ENCODE measurements at places on chromosomes 2 and 18.

GRCh38 chr18:3514312-3515216 lies 64.6 kb downstream of the TGIF1 start:
- DNase-seq, result no peak

- no peak for DNase-seq
Observed at GRCh38 chr2:145305889-145306288, 786.0 kb upstream of the ZEB2 start.

GRCh38 chr18:47469576-47469975 lies 218.1 kb upstream of the SKOR2 start:
- DNase-seq, result no peak

DNA sequence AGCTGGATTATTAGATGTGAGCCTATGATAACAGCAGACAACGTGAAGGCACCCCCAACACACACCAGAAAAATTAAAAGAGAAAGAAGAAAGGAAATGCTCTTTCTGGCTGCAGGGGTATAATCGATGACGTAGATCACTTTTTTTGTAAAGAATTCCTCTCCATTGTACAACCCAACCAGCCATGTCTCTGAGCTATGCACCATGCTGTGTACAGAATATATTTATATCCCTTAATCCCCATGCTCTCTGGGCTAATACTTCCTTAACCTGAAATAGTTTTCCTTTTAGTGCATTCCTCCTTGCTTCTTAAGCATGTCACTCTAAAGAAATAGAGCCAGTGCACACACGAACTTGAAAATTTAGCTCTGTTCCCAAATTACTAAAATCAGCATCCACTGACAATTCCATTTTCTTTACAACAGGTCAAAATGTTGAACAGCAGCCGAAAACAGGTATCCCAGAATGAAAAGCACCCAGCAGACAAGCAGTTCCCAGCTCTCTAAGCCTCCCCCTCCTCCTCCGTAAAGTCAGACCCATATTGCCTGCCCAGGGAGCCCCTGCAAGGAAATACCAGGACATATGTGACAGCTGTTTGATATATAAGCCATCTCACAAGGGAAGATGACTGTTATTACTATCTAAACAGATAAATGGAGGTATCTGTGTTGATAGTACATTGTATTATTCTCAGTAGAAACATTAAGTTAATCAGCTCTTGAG lies 247.4 kb upstream of the RAB6C start:
- no peak for DNase-seq

DNA sequence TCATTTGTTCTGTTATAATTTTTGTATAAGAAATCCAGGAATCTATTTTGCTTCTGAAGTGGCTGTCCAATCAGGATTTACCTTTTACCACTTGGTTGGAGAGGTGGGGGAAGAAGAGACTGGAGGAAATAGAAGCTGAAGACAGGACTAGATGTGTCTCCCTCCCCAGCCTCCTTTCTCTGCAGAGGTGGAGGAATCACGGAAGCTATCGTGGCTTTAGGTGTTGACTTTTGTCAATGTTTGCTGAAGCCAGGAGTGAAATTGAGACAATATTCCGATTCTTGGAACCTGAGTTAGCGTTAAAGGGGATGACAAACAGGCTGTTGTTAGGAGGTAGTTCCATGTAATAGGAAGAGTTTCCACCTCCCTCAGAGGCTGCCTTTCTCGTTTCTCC lies 43.5 kb downstream of the PDCL3 start:
- no peak for DNase-seq

DNA sequence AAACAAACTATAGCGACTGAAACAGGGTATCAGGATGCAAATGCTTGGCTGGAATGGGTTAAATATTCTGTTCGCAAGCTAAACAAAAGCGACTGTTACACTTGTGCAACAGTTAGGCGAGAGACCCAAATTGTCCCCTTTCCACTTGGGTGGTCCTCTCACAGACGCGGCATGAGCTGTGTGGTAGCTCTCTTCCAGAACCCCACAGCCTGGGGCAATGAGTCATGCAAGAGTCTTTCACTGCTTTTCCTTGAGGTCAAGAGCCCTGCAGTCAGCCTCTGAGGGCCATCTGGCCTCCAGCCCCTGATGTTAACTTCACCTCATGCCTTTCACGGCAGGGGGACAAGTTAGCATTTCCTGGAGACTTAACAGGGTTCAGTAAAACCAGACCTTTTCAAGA lies 25.7 kb downstream of the SULT1C4 start:
- DNase-seq, result no peak

DNA sequence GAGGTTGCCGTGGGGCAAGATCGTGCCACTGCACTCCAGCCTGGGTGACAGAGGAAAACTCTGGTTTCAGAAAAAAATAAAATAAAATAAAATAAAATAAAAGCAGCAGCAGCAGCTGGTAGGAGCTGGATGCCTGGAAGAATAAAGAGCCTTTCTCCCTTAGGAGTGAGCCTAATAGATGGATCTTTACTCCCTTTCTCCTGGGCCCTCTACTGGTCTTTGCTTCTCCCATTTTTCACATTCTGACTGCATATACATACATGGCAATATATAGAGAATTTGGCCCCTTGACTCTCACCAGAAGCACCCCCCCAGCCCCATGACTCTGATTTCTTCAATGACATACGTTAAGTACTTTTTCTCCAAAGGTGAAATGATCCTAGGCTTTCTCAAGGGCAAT lies 9.8 kb upstream of the MALT1 start:
- DNase-seq, result no peak

DNA sequence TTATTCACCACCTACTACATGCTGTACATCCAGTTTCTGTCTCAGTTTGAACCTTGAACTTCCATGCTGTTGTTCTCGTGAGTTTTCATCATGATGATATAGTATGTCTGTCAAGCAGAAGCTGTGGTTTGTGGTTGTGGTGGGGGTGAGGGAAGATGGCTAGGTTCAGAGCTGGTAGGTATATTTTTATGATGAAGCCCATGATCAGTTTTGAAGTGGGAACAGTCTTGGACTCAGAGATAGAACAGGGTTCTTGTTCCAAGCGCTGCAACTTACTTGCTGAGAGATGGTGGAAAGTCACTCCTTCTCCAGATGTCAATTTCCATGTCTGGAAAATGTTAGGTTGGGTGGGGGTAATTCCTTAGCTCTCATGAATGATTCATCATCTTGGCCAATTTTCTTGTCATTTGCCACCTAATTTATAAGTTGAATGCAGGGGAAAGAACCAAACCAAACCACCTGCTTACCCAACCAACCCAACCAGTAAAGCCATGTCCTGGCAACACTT lies 21.6 kb downstream of the PMAIP1 start:
- DNase-seq, result no peak

DNA sequence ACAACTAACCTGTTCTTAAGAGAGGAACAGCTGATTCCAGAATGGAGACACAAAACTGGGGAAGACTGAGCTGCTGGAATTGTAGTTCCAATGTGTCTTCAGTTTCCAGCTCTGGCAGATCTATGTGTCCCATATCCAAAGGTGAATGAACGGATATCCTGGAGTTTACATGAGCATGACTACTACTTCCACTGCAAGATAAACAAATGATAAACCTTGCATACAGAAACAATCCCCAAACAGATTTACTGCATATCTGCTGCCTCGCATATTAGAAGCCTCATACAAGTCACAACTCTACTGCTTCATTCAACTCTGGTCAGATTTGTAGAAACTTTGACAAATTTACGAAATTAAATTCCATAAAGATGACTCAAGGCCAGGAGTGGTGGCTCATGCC lies 15.0 kb downstream of the RTTN start:
- DNase-seq, result no peak

- DNase-seq, result no peak
Observed at GRCh38 chr2:128412181-128412871, 93.7 kb upstream of the HS6ST1 start.

GRCh38 chr18:49658823-49659404 lies 97.1 kb downstream of the LIPG start:
- no peak for DNase-seq

GRCh38 chr18:13221869-13222855 lies 3.6 kb downstream of the LDLRAD4 start:
- no peak for DNase-seq

GRCh38 chr18:13436576-13436975 lies 218.0 kb downstream of the LDLRAD4 start:
- no peak for DNase-seq

- DNase-seq, result no peak
Observed at GRCh38 chr2:236173729-236174607, 5.8 kb upstream of the GBX2 start.

DNA sequence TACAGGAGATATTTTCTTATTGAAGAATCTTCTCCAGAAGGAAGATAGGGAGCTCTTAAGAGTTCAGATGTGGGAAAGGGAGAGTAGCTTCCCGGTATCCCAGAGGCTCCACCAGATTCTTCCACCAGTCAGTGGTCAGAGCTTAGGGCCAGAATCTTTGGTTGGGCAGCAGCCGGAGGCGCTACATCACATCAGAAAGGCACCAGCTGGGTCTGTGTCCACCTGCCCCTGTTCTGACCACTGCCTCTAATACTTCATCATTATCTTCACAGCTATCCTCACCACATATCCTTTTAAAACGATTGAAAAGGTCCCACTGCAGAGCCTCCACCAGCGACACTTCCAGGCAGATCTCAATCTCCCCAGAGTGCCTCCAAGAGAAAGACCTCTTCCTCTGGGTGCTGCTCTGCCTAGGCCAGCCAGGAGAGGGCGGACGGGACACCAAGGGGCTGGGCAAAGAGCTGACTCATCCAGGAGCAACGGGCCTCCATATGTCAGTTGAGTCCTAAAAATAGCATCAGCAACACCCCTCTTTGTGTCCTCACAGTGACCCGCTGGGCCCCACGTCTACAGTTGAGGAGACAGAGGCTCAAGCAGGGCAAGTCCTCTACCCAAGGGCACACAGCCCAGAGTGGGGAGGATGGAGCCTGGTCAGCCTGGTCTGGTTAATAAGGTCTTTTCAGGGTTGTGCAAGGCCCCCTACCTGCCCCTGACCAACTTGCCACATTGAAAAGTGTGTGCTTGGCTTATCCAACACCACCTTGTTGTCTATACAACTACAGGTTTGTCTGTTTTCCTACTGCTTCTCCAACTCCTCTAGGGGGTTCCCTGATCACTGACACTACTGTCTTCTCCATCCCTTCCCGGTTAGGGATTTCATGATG lies 81.2 kb downstream of the ADD2 start:
- no peak for DNase-seq

- no peak for DNase-seq
Observed at GRCh38 chr2:236273126-236273525, 8.9 kb upstream of the ASB18 start.

DNA sequence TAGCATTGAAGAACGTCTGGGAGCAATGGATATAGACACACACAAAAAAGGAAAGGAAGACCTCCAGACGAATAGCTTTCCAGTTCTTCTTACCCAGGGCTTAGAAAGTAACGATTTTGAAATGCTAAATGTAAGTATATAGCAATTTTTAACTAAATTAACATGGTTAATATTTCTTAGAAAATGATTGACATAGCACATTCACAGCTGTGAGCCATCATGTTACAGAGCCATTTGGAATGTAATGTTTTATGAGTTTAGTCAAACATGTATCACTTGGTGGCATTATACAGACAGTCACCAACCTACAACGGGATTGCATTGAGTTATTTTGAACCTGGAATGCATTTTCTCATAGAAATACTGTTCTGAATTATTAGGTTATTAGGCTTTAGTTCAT lies 35.1 kb downstream of the WDR43 start:
- DNase-seq, result no peak
